ENCODE measurements at places on chromosomes 7 and 10. TPM values are rescaled to one million over a fixed set of nuclear protein-coding genes. Genes with fewer than 3 reads are reported as not detected.

DNA sequence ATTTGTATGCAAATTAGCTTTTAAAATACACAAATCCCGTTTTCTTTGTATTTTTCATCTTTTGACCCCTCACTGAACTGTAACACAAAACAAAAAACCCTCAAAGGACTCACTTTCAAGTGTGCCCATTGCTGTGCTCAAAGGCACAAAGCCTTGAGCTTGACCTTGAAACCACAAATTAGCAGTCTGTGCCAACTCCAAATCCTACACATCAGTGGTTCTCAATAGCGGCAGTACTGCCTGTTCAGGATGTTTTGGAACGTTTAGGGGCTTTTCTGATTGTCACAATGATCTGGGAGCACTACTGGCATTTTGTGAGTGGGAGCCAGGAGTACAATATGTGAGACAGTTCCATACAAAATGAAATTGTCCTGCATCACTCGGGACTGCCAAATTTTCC, 55.5 kb downstream of the KDM7A start:
- no peak for DNase-seq

Gene FRAT1
- total RNA-seq: 10.0 TPM

GRCh38 chr10:4215485-4215884, 430.5 kb upstream of the KLF6 start:
- DNase-seq: no peak

Gene AFAP1L2
- 1.9 TPM for total RNA-seq

Gene AGMO
- 1.2 TPM for total RNA-seq

GRCh38 chr7:99392046-99392445, 16.4 kb downstream of the PDAP1 start:
- DNase-seq: no peak

DNA sequence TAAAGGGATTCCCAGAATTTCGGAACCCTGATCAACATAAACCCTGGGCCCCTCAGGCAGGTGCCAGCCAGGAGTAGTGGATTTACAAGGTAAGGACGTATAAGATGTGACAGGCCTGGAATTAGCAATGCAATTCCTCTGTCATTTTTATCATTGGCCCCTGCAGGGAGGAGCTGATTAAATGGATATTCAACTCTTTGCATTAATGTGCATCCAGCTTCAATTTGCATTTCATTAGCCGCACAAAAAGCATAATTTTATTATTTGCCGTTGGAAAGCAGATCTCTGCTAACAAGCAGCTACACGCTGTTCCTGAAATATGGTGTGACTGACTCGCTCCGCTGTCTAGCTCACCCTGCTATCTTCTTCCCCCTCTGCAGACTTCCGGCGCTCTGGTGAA, 195.8 kb downstream of the RPS24 start:
- DNase-seq: no peak

Gene PNLIPRP3
- total RNA-seq: not detected

DNA sequence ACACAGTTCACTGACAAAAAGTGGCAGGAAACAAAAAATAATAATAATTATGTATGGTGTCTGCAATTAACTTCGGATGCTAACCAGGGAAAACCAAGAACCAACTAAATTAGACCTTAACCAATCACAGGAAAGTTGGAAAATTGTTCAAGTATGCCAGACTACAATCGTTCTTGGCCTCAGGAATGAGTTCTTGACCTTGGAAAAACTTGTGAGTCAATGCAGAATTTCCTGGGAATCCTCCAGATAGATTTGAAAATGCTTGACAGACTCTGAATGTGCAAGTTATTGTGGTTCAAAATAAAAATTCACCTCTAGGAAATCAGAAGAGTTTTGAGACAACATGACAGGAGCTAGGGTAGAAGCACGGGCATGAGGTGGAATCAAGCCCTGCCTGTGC, 171.5 kb downstream of the C7orf25 start:
- DNase-seq: no peak

- no peak for DNase-seq
Observed at GRCh38 chr7:86768967-86769760, 125.5 kb downstream of the GRM3 start.

Gene EPHB6
- total RNA-seq: 21.4 TPM

Gene BTBD16
- total RNA-seq: 0.98 TPM

GRCh38 chr10:103103989-103104388, 89.1 kb downstream of the NT5C2 start:
- no peak for DNase-seq

Gene INTS1
- total RNA-seq: 108 TPM

DNA sequence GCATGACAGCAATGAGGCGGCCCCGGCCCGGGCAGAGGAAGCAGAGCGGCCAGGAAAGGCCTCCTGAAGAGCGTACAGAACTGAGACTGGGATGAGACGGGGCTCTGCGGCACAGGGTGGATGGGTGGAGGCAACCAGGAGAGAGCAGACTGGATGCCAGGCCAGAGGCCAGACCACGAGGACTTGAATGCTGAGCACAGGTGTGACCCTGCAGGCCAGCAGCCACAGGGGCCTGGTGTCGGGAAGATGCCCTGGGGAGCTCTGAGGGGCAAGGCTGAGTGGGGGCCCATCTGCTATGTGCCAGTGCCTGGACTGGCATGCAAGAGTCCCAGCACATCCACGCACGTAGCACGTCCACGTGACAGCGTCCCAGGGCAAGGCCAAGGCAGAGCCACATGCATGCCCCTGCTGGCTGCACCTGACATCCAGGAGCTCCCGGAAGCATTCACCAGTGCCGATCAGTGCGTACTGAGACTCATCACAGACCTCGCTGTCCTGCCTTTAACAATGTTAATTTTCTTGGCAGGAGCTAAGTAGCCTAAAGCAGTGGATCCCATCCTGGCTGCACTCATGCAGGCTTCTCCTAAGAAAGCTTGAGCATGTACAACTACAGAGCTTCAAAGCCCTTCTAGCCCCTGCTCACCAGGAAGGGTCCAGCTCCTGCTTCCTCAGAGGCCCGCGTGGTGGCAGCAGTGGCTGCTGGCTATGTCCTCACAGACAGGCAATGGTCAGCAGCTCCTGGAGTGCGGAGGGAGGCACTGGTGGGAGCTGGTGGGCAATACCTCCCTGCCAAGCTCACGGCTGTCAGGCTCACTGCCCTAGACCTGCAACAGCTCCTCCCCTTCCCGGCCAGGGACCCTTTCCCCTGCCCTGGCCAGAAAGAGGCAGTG, 18.0 kb downstream of the GRID1 start:
- peak; percentile 4 for DNase-seq

DNA sequence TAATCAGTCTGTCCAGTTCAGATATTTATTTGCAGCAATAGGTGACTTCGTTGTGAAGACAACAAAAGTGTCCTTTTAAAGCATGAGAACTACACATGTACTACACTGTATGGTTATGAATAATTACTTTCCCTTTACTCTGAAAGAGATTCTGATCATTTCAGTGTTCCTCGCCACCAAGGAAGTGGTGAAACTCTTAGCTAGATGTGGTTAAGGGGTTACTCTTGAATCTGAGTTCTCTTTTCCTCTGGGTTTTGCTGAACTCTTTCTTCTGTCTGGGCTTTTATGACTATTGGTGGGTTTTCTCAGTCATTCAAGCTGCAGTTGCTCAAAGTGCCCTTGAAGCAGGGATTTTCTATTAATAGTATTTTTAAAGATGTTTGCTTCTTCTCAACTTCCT, 127.9 kb upstream of the SEM1 start:
- no peak for DNase-seq

GRCh38 chr10:52108236-52108635, 205.8 kb upstream of the DKK1 start:
- no peak for DNase-seq

Gene NKX2-3
- total RNA-seq: not detected

DNA sequence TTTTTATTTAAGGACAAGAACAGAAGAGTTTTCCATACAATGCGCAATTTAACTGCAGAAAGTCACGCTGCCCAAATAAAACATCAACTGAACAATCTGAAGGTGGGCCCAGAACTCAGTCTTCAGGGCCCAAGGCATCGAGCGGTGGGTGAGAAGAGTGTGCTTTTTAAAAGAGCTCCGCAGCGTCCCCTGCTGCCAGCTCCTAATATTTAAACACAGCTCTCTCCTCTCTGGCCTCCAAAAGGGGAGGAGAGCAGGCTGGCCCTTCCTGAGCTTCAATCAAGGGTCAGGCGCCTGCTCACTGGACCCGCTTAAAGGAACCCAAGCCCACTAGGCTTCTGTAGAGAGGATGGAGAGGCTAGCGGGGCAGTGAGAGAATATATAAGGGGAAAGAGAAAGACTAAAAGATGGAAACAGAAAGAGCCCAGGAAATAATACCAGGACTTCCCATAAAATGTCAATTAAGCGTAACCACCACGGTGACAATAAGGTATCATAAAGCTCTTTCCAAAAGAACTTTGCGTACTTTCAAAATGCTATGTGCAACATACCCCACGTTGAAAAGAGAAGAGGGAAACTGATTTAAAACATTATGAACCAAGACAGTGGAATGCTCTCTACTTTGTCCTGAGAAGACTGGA, 2.8 kb downstream of the FAM53B start:
- DNase-seq: peak; percentile 84

Gene PDGFA
- 7.6 TPM for total RNA-seq

Gene MSMB
- not detected for total RNA-seq

- DNase-seq: no peak
Observed at GRCh38 chr7:47715631-47716068, 133.7 kb upstream of the TNS3 start.

GRCh38 chr7:106783286-106783685, 81.8 kb upstream of the PIK3CG start:
- DNase-seq: no peak

Gene DPY19L1
- 12.3 TPM for total RNA-seq

Gene PRSS1
- total RNA-seq: not detected

Gene OLAH
- total RNA-seq: not detected

Gene PRLHR
- 0.22 TPM for total RNA-seq

Gene GRID2IP
- 0.66 TPM for total RNA-seq

Gene ADAP1
- 61.1 TPM for total RNA-seq

Gene PAX4
- not detected for total RNA-seq

GRCh38 chr10:106076496-106076895, 1088.0 kb downstream of the SORCS1 start:
- DNase-seq: no peak

Gene OPALIN
- not detected for total RNA-seq

GRCh38 chr7:46830-47140, 145.6 kb upstream of the FAM20C start:
- no peak for DNase-seq

DNA sequence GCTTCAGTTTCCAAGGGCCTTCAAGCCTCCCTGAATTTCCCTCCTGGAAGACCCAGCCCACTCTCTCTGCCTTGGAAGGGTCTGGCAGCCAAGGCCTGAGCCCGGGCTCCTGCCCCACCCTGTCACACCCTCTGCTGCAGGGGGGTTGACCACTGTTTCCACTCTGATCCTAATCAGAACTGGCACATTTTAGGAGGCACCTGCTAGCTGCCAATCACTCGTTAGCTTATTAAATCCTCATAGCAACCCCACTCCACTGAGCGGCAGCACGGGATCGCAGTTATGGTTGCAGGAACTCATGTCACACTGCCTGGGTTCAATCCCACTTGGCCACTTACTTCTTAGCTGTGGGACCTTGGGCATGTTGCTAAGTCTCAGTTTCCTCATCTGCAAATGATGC, 12.9 kb downstream of the HSPB1 start:
- DNase-seq: no peak

GRCh38 chr10:10367264-10367663, 650.4 kb upstream of the CELF2 start:
- DNase-seq: no peak

Gene NUTM2A
- total RNA-seq: 1.3 TPM
